Ovary (tissue), 10 donors: ENCODE measurements at places on chromosomes 6 and 20.

GRCh38 chr6:11803591-11803971, 25.0 kb upstream of the ADTRP start:
- no peak for DNase-seq

GRCh38 chr6:154579046-154579445, 68.6 kb upstream of the CNKSR3 start:
- no peak for DNase-seq

GRCh38 chr6:24933266-24933665, 2.5 kb downstream of the RIPOR2 start:
- DNase-seq: no peak

DNA sequence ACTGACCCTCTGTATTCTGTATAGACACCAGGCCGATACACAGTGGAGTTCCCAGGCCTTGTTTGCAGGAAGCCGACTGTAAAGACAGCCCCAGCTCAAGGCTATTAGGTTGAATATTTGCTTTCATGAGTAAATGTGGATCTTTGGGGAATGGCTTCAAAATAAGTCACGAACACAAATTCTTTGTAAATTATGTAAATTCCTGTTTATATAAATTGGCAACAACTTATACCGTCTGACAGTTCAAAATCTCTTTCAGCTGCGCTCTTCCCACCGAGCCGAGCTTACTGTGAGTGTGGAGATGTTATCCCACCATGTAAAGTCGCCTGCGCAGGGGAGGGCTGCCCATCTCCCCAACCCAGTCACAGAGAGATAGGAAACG, 24.7 kb downstream of the EDN3 start:
- DNase-seq: no peak

DNA sequence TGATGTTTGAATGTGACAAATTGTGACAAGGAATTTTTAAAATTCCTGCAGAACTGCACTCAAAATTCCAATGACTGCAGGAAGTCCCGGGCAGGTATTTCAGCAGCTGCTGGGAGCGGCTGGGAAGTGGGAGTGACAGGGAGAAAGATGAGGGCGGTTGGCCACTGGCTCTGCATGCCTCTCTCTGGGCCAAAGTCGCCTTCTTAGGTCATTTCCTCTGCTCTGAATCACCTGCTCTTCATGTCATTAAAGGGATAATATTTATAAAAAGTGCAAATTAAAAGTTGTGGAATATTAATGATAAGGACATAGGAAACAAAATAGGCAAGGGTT, 43.9 kb downstream of the RAMACL start:
- no peak for DNase-seq

- DNase-seq: no peak
Observed at GRCh38 chr6:2185466-2185865, 59.9 kb downstream of the GMDS start.

DNA sequence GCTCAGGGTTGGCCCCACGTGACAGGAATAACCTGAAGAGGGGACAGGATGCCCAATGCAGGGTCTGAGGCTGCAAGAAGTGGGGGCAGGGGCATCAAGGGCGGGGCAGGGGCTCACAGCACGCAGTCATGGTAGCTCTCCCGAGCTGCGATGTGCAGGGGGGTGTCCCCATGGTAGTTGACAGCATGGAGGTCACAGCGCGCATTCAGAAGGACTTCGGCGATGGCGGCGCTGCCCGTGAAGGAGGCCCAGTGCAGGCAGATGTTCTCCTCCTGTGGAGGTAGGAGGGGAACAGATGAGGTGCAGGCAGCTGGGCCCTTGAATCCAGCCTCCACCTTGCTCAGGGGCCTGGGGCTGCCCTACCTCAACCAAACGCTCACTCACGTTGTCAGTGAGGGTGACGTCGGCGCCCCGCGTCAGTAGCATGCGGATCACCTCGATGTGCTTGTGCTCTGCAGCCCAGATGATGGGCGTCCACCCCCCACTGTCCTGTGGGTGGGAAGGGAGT, 5.8 kb upstream of the SLC44A4 start:
- DNase-seq: no peak

GRCh38 chr6:137403855-137404254, 90.3 kb downstream of the OLIG3 start:
- no peak for DNase-seq

GRCh38 chr6:30097902-30098768, 14.8 kb downstream of the TRIM31 start:
- no peak for DNase-seq

DNA sequence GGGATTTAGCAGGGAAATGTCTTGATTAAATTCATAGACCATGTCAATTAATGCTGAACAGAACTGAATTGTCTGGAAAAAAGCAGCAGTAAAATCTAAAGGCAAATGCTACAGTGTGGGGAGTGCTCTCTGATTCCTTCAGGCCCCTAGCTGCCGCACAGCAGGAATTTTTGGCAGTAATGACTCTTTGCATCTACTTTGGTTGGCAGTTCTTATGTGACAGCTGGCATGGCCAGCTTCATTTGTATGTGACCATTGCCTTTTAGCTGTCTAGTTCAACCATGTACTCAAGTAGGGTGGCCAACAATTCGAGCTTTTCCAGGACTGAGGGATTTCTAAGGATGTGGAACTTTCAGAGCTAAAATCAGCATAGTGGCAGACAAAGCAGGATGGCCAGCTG, 499.1 kb upstream of the MAN1A1 start:
- DNase-seq: no peak

GRCh38 chr20:56249244-56249955, 868 bp downstream of the MC3R start:
- no peak for DNase-seq

DNA sequence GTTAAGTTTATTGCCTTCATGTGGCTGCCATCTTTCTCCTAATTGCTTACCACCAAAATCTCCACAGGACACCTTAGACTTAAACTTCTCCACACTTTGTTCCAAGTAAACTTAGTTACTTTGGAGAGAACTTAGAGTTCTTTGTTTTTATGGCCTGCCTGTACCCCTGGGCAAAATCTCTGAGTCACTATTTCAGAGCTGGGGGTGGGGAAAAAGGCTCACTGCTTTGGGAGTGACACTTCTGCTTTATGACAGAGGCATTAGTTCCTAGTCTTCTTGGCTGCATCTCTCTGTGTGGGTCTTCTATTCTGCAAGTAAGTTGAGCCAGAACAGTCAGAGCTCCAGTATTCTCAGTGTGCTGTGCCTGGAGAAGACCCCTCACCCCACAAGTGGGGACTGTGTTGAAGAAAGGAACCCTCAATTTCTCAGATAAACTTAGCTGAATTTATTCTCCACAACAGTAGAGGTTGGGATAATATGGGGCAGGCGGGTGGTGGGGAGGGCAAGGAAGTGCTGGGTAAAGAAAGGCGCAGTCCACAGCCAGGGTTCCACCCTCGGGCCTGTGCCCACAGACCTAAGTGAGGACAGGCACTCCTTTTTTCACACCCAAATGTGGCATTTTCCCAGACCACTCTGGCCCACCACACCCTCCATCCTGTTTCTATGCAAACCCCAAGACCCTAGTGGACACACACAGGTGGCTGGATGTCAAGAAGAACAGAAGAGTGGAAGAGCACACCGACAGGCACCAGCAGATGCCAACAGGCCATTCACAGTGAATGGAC, 636.6 kb upstream of the MAN1A1 start:
- DNase-seq: no peak

DNA sequence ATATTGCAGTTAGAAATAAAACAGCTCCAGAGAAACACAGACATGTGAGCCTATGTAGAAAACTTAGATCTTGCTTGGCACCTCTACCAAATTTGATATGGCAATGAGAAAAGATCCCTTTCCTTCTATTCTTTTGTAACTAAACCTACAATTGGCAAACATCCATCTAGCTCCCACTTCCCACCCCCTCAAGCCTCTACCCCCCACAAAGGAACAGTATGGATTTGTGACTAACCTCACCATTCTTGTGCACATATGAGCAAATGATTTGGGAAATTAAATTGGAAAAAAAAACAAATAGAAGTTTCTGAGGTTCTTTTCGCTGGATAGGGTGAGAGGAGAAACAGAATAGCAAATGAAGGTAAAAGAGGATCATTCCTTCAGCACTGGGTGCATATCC, 85.8 kb upstream of the TIAM2 start:
- no peak for DNase-seq

- no peak for DNase-seq
Observed at GRCh38 chr6:11912420-11912819, 99.7 kb upstream of the HIVEP1 start.

GRCh38 chr6:157864185-157864761, 41.2 kb downstream of the SNX9 start:
- no peak for DNase-seq

- no peak for DNase-seq
Observed at GRCh38 chr6:85111481-85112011, 338.3 kb upstream of the NT5E start.

- no peak for DNase-seq
Observed at GRCh38 chr6:21073318-21073839, 520.2 kb upstream of the SOX4 start.

DNA sequence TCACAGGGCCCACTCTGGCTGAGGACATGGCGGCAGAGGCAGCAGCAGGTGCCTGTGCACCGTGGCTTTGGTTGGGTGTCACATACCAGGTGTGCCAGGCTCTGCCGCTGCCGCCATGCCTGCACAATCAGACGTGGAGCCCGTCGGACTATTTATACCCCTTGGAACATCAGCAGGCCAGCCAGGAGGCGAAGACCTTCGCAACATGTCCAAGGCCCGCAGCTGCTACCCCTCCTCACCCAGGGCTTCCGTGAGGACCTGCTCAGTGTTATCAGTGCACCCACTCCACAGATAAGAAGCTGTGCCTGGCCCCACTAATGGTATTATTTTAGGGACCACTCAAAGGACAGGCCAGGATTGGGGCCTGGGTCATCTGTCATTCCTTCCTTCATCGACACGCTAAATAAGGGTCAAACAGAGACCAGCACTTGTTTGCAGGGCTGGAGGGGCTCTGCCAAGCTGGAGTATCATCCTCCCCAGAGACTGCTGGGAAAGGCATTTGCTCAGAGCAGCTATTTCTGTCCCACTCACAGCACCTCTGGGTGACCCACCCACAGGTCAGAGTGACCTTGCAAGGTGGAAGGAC, 109.2 kb downstream of the BMP7 start:
- DNase-seq: no peak
